ENCODE measurements at places on chromosomes 13 and 19. TPM values are rescaled to one million over a fixed set of nuclear protein-coding genes. Genes with fewer than 3 reads are reported as not detected.

Gene PRKCG
- total RNA-seq: not detected

Gene NALCN
- 8.2 TPM for total RNA-seq

Gene PRTN3
- not detected for total RNA-seq

Gene ICAM4
- 0.46 TPM for total RNA-seq

Gene PSG7
- total RNA-seq: not detected

Gene TPM4
- 74.7 TPM for total RNA-seq
